ENCODE measurements at places on chromosomes 5 and 9.

DNA sequence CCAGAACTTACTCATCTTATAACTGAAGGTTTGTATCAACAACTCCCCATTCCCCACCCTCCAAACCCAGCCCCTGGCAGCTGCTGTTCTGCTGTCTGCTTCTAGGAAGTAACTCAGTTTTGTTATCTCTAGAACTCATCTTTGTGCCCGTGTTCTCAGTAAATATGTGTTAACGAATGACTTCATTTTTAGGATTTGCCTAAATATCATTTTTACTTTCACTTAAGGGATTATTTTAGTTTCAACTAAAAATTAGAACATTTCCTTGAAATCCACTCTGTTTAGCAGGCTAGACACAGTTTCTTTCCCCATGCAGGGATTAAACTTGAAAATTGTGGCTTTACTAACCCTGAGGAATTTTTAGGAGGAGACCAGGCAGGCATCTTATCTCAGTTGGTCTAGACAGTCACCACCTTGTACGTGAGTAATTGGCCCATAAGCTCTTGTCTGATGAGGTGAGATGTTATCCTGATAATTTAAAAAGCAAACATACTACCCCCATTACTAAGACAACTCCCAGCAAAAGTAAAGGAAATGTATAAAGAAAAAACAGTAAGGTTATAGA, 68.2 kb upstream of the TNFAIP8 start:
- H3K36me3 ChIP-seq: peaks cover 5% of the 10 kb centered on the region
- H3K27me3 ChIP-seq: no peaks in the 10 kb centered on the region
- DNase-seq: no peak

GRCh38 chr9:111957856-111958631, 61.4 kb downstream of the UGCG start:
- H3K27ac ChIP-seq: no peak overlapping the region
- no peak overlapping the region for H3K4me3 ChIP-seq
- no peaks in the 10 kb centered on the region for H3K36me3 ChIP-seq
- DNase-seq: peak; percentile 58
- peaks cover 24% of the 10 kb centered on the region for H3K4me1 ChIP-seq
- H3K27me3 ChIP-seq: no peaks in the 10 kb centered on the region

DNA sequence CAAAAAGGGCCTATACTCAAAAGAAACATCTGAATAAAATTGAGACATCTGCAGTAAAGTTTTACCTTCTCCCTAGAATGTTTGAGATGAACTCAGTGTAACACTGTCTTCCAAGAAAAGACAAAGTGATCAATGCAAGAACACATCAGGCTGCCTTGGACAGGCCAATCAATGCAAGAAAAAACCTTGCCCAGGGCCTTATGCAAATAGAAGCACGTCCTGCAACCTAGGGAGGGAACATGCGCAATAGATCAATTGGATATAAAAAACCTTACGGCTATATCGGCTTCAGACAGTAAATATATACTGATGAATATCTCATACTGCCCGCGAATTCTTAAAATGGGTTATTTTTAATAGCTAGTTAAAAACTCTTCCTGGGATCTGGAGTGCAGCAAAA, 66.4 kb upstream of the POU5F2 start:
- H3K27ac ChIP-seq: no peak overlapping the region
- no peaks in the 10 kb centered on the region for H3K27me3 ChIP-seq
- no peaks in the 10 kb centered on the region for H3K4me1 ChIP-seq

DNA sequence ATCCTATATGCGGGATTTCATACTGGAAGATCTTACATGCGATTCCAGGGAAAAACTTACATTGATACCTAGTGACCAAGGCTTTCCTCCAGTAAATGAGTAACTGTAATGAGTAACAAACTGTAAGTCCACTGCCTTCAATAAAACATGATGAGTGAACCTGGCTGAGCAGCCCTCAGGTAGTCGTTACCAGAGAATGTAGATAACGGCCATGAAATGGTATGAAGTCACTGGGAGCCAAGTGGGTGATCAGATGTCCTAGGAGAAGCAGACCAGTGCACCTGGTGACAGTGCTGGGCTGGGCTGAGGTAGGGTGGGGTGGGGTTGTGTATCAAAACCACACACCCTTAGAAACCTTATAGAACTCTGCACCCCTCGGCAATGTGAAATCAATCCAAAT, 203.6 kb downstream of the ALDH1A1 start:
- H3K4me3 ChIP-seq: no peak overlapping the region
- H3K27ac ChIP-seq: no peak overlapping the region
- H3K4me1 ChIP-seq: no peaks in the 10 kb centered on the region
- no peak for DNase-seq

- H3K4me3 ChIP-seq: no peak overlapping the region
- no peak for DNase-seq
- H3K36me3 ChIP-seq: no peaks in the 10 kb centered on the region
- H3K4me1 ChIP-seq: peaks cover 30% of the 10 kb centered on the region
- no peaks in the 10 kb centered on the region for H3K27me3 ChIP-seq
Measured at GRCh38 chr9:5441043-5441442, 3.3 kb upstream of the PLGRKT start.

DNA sequence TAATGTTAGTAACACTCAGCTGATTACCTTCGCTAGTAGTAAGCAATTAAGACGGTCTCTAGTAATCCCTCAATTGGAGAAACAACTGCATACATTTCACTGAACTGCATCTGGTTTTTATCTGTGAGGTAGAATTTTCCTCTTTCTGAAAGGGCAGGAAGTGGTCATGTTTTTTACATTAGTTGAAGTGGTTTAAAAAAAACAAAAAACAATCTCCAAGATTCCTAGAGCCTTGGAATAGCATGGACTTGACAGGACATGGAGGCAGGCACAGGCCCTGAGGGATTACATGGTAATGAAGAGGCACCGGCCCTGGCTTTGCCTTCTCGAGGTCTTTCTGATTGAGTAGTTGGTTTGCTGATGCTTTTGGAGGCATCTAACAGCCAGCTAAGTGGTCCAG, 25.8 kb downstream of the THBS4 start:
- no peak overlapping the region for H3K27ac ChIP-seq
- no peaks in the 10 kb centered on the region for H3K36me3 ChIP-seq
- no peaks in the 10 kb centered on the region for H3K4me1 ChIP-seq
- no peak for DNase-seq
- no peak overlapping the region for H3K4me3 ChIP-seq
- no peaks in the 10 kb centered on the region for H3K27me3 ChIP-seq

- H3K4me1 ChIP-seq: peaks cover 30% of the 10 kb centered on the region
- peaks cover 4% of the 10 kb centered on the region for H3K27me3 ChIP-seq
- no peak for DNase-seq
- H3K4me3 ChIP-seq: no peak overlapping the region
- H3K27ac ChIP-seq: no peak overlapping the region
Measured at GRCh38 chr5:139642891-139643871, 5.0 kb upstream of the CXXC5 start.

DNA sequence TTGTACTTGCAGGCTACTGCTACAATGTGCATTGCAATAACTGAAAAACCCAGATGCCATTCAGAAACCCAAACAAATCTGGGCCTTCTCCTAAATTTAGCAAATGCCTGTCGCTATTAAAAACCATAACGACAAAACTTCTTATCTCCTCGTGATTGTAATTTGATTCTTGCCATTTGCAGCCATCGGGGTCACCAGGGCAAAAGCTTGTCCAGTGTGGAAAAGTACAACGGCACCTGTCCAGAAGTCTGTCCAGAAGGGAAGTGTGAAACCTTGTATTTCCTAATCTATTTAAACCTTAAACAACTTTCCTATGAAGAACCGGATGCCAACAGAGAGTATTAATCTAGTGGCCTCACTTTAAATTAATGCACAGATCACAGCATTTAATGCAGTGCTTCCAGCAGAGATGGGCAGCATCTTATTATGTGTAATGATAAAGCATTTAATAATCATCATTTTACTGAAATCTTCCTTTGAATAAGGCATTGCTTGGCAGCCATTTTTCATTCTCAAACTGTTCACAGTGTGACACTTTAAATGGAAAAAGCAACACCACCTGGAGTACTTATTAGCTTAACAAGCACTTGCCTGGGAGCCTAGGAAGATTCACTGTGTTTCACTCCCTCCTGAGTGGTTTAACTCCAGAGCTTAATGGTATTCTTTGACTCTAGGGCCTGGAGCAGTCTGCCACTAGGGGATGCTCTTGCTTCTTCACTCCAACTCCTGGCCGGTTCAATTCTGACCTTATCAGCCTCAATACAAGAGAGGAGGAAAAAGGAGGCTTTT, 4.9 kb upstream of the C7 start:
- H3K27me3 ChIP-seq: peaks cover 1% of the 10 kb centered on the region
- no peak overlapping the region for H3K27ac ChIP-seq
- H3K4me1 ChIP-seq: no peaks in the 10 kb centered on the region
- no peak for DNase-seq
- no peaks in the 10 kb centered on the region for H3K36me3 ChIP-seq
- H3K4me3 ChIP-seq: no peak overlapping the region

- DNase-seq: no peak
- no peak overlapping the region for H3K4me3 ChIP-seq
- peaks cover 20% of the 10 kb centered on the region for H3K4me1 ChIP-seq
Measured at GRCh38 chr9:134247918-134248631, 78.2 kb upstream of the RXRA start.

GRCh38 chr5:133110709-133111108, 58.9 kb downstream of the HSPA4 start:
- no peak overlapping the region for H3K4me3 ChIP-seq
- H3K27me3 ChIP-seq: no peaks in the 10 kb centered on the region
- no peaks in the 10 kb centered on the region for H3K4me1 ChIP-seq
- no peak for DNase-seq

GRCh38 chr5:150573867-150574817, 66.2 kb downstream of the NDST1 start:
- no peak overlapping the region for H3K27ac ChIP-seq
- no peak for DNase-seq
- no peaks in the 10 kb centered on the region for H3K36me3 ChIP-seq
- H3K4me1 ChIP-seq: no peaks in the 10 kb centered on the region
- H3K27me3 ChIP-seq: no peaks in the 10 kb centered on the region
- no peak overlapping the region for H3K4me3 ChIP-seq

DNA sequence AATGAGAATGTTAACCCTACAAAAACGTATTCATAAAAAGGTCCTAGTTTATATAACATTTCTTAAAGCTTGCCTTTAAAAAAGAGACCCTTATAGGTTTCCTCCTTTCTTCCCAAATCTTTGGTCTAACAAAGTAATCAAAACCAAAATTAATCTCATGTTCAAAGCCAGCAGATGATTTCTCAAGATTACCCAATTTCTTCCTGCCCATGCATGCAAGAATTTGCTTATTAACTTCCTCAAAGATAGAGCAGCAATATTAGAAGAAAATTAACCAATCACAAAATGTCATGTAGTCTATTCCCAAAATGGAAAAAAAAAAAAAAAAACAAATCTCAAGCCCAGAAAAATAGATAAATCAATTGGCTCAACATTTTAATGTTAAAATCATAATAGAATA, 114.9 kb downstream of the MLLT3 start:
- no peaks in the 10 kb centered on the region for H3K36me3 ChIP-seq
- H3K4me1 ChIP-seq: peaks cover 19% of the 10 kb centered on the region
- no peak overlapping the region for H3K4me3 ChIP-seq
- peak overlapping the region; percentile 73 for H3K27ac ChIP-seq
- H3K27me3 ChIP-seq: no peaks in the 10 kb centered on the region
- peak; percentile 43 for DNase-seq

DNA sequence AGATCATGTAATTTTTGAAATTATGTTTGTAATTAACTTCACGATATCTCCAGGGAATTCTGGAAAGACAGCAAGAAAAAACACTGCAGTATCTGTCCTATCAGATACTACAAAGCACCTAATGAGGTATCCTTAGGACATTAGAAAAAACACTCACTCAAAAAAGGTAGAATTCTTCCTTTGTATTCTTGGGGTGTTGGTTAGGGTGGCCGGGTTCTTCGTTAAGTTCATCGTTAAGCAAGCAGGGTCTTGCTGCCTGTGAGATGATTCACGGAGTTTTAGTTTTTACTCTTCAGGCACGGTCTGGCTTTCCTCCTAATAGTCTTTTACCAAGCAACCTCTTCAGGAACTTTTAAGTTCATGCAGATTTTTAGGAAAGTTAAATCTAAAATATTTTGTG, 91.4 kb upstream of the IRX4 start:
- no peak overlapping the region for H3K27ac ChIP-seq
- DNase-seq: no peak

DNA sequence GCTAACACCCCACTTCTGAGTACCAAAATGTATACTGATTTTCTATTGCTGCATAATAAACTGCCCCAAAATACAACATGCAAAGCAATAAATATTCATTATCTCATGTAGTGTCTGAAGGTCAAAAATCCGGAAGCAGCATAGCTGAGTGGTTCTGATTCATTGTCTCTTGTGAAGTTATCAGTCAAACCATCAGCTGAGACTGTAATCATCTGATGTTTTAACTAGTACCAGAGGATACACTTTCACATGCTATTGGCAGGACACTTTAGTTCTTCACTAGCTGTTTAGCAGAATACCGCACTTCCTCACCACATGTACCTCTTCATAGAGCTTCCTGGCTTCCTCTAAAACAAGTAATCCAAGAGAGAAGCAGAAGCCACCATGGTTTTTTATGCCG, 12.7 kb upstream of the TMEM161B start:
- no peaks in the 10 kb centered on the region for H3K27me3 ChIP-seq
- no peak overlapping the region for H3K4me3 ChIP-seq
- no peak overlapping the region for H3K27ac ChIP-seq
- no peaks in the 10 kb centered on the region for H3K4me1 ChIP-seq

DNA sequence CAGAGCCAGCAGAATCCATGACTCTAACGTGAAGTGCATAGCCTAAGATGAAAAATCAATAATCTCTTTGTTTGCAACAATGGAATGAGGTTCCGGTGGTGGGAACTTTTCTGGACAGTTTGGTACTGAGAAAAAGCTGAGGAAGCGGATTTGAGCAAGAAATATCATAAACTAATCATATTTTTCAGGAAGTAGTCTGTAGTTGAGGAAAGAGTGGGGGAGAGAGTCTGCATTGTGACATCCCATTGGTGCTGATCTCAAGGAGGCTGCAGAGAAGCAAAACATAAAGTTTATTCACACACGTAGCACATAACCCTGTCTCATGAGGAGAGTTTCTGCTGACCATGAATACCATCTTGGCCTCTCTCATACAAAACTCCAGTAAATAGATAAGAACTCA, 15.8 kb upstream of the FCHO2 start:
- H3K27me3 ChIP-seq: no peaks in the 10 kb centered on the region
- H3K4me3 ChIP-seq: no peak overlapping the region
- DNase-seq: peak; percentile 64

DNA sequence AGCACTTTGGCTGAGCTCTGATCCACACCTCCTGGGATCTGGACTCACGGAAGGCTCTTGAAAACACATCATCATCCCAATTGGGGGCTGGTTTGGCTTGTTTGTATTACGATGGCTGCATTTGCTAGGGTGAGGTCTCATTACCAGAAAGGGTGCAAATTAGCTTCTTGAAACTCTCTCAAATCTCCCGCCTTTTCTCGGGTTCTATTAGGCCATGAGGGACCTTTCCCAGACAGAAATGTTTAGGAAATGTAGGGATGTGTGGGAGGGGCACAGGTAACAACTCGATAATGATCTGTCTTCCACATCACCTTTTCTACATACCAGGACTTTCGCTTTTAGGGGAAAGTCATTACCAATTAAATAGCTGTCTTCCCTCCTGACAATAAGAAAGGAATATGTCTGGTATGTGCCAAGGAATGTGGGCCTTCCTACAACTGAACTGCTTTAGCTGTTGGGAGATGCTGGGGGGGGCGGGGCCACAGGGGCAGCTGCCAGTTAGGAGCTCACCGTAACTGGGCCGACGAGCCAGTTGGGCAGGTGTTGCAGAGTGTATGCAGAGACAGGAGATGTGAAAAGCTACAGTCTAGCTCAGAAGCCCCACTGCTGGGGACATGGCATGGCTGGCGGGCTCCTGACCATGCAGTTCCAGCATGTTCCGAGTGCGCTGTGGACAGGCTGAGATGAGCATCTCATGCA, 71.2 kb downstream of the AK8 start:
- no peak overlapping the region for H3K27ac ChIP-seq
- peaks cover 22% of the 10 kb centered on the region for H3K27me3 ChIP-seq
- H3K36me3 ChIP-seq: no peaks in the 10 kb centered on the region
- no peak overlapping the region for H3K4me3 ChIP-seq
- DNase-seq: no peak
- H3K4me1 ChIP-seq: no peaks in the 10 kb centered on the region
